IMR-90 (cell line): ENCODE measurements at places on chromosomes 5 and 9. TPM values are rescaled to one million over a fixed set of nuclear protein-coding genes. Genes with fewer than 3 reads are reported as not detected.

The MARCHF3 gene
- polyA plus RNA-seq, result 9.5 and 11.2 TPM in 2 replicates

The MARCOL gene
- not detected in 2 replicates for polyA plus RNA-seq

- no peak overlapping the region for H3K27ac ChIP-seq
- DNase-seq, result no peak
- no peak overlapping the region for H3K4me3 ChIP-seq
- H3K27me3 ChIP-seq, result no peaks in the 10 kb centered on the region
- H3K4me1 ChIP-seq, result no peaks in the 10 kb centered on the region
Measured at GRCh38 chr5:172373680-172374079, 80.6 kb downstream of the SH3PXD2B start.

GRCh38 chr9:100070104-100071041, 28.4 kb downstream of the ERP44 start:
- no peaks in the 10 kb centered on the region for H3K36me3 ChIP-seq
- no peaks in the 10 kb centered on the region for H3K27me3 ChIP-seq
- peaks cover 8% of the 10 kb centered on the region for H3K4me1 ChIP-seq
- no peak for DNase-seq

The FOXD4 gene
- 0.03 and 0.09 TPM in 2 replicates for polyA plus RNA-seq

GRCh38 chr9:99356512-99356971, 134.5 kb downstream of the SEC61B start:
- H3K4me1 ChIP-seq, result peaks cover 15% of the 10 kb centered on the region
- H3K36me3 ChIP-seq, result no peaks in the 10 kb centered on the region
- no peak overlapping the region for H3K4me3 ChIP-seq
- no peak for DNase-seq
- peaks cover 8% of the 10 kb centered on the region; the same call in 1 of the 2 replicates for H3K27me3 ChIP-seq
- no peak overlapping the region for H3K27ac ChIP-seq

- no peak overlapping the region for H3K27ac ChIP-seq
- H3K27me3 ChIP-seq, result no peaks in the 10 kb centered on the region
- no peaks in the 10 kb centered on the region for H3K4me1 ChIP-seq
Measured at GRCh38 chr5:167678481-167678880, 613.0 kb upstream of the WWC1 start.

The SPINK4 gene
- not detected in 2 replicates for polyA plus RNA-seq

The TGFBR1 gene
- polyA plus RNA-seq, result 10.2 and 15.1 TPM in 2 replicates

DNA sequence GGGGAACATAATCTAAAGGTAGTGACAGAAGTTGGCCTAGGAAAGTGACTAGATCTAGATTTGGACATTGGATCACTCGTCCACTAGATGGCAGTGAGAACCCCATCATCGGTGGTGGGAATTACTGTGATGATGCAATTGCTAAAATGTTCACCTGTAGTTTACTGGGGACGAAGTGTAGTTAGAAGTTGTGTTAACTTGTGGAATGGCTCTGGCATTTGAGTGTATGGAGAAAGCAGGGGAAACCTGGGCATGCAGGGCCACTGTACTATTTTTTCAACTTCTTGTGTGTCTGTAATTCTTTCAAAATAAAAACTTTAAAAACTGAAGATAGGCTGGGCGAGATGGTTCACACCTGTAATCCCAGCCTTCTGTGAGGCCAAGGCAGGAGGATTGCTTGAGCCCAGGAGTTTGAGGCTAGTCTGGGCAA, 75.5 kb downstream of the PHAX start:
- no peaks in the 10 kb centered on the region for H3K4me1 ChIP-seq
- H3K27me3 ChIP-seq, result no peaks in the 10 kb centered on the region; the same call in 1 of the 2 replicates
- no peak overlapping the region for H3K27ac ChIP-seq
- no peak overlapping the region for H3K4me3 ChIP-seq
- H3K36me3 ChIP-seq, result no peaks in the 10 kb centered on the region
- peak; percentile 60 for DNase-seq

The FGD3 gene
- not detected in 2 replicates for polyA plus RNA-seq

- peaks cover 21% of the 10 kb centered on the region for H3K27me3 ChIP-seq
- no peak overlapping the region for H3K4me3 ChIP-seq
- H3K4me1 ChIP-seq, result no peaks in the 10 kb centered on the region; the same call in 1 of the 2 replicates
- H3K36me3 ChIP-seq, result no peaks in the 10 kb centered on the region
- no peak for DNase-seq
- H3K27ac ChIP-seq, result no peak overlapping the region
Measured at GRCh38 chr5:66826696-66827095, 230.5 kb downstream of the MAST4 start.

DNA sequence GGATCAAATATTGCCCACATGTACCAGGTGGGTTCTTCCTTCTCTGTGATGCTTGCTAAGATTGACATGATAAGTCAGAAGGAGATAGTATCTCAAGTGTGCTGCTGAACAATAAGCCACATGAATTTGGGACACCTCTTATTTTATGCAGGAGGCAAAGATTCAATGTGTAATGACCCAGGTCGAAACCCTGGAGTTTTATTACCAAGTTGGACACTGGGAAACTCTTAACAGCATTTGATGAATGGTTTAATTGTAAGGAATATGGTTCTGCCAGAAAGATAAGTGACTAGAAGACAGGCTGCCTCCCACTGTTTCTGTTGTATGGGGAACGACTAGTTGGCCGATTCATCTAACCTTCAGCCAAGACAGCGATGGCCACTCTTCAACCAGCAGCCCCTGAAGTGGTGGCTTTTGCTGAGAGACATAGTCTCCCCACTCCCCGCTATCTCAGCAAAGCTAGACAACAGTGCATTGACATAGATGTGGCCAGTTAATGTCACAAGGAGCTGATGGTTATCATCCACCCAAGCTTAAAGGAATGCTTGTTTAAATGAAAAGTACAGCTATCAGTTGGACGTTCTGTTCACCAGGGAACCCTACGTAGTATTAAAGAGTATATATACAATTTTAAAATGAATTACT, 407.7 kb downstream of the KDM4C start:
- 0 out of 2 replicates have a peak, but pooled peaks cover 3% of the 10 kb centered on the region for H3K36me3 ChIP-seq
- H3K27me3 ChIP-seq, result no peaks in the 10 kb centered on the region
- DNase-seq, result no peak
- H3K27ac ChIP-seq, result no peak overlapping the region
- H3K4me1 ChIP-seq, result no peaks in the 10 kb centered on the region

DNA sequence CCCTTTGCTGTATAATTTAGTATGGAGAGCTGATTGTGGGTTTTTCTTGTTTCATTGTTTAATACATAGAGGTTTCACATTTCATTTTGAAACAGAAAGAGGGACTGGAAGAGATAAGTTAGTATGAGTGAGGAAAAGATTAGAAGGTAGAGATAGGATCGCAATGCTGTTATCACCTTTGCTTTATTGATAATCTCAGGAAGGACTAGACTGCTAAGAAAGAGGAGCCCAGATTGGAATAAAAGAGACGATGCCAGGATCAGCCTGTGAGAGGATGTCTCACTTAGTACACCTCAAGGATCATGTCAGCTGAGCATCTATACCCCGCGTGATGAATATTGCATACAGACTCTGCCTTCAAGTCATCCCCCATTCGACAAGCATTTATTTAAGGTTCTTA, 178.0 kb upstream of the DMAC1 start:
- no peak for DNase-seq
- no peaks in the 10 kb centered on the region for H3K36me3 ChIP-seq
- H3K4me1 ChIP-seq, result no peaks in the 10 kb centered on the region
- H3K27me3 ChIP-seq, result no peaks in the 10 kb centered on the region
- no peak overlapping the region for H3K27ac ChIP-seq
- no peak overlapping the region for H3K4me3 ChIP-seq

The GMCL2 gene
- not detected in 2 replicates for polyA plus RNA-seq

The IDNK gene
- polyA plus RNA-seq, result 2.0 and 2.3 TPM in 2 replicates

The CDO1 gene
- polyA plus RNA-seq, result 4.8 and 7.9 TPM in 2 replicates

The PCDHGA3 gene
- polyA plus RNA-seq, result 1.6 and 1.8 TPM in 2 replicates

DNA sequence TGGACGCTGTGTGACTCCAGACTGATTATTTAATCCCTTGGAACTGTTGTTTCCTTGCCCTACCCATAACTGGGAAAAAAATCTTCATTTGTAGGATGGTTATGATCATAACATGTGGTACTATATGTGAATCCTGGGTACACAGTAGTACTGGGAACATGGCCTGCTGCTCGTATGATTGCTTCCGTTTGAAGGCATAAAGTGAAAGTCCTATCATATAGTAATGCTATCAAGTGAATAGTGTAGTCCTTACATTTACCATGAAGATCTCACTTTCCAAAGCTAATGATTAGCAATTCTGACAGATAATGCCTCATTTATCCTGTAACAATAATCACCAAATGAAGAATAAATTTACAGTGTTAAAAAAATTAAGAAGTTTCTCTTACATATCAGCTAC, 53.2 kb downstream of the MEF2C start:
- H3K36me3 ChIP-seq, result no peaks in the 10 kb centered on the region
- H3K4me3 ChIP-seq, result no peak overlapping the region
- H3K27ac ChIP-seq, result no peak overlapping the region
- no peaks in the 10 kb centered on the region for H3K27me3 ChIP-seq
- peaks cover 15% of the 10 kb centered on the region for H3K4me1 ChIP-seq

GRCh38 chr5:116296335-116297072, 211.7 kb downstream of the COMMD10 start:
- no peaks in the 10 kb centered on the region for H3K4me1 ChIP-seq
- H3K36me3 ChIP-seq, result no peaks in the 10 kb centered on the region
- no peak overlapping the region for H3K4me3 ChIP-seq
- no peak overlapping the region for H3K27ac ChIP-seq
- no peaks in the 10 kb centered on the region for H3K27me3 ChIP-seq
